ENCODE measurements at places on chromosomes 12 and 14. TPM values are rescaled to one million over a fixed set of nuclear protein-coding genes. Genes with fewer than 3 reads are reported as not detected.

DNA sequence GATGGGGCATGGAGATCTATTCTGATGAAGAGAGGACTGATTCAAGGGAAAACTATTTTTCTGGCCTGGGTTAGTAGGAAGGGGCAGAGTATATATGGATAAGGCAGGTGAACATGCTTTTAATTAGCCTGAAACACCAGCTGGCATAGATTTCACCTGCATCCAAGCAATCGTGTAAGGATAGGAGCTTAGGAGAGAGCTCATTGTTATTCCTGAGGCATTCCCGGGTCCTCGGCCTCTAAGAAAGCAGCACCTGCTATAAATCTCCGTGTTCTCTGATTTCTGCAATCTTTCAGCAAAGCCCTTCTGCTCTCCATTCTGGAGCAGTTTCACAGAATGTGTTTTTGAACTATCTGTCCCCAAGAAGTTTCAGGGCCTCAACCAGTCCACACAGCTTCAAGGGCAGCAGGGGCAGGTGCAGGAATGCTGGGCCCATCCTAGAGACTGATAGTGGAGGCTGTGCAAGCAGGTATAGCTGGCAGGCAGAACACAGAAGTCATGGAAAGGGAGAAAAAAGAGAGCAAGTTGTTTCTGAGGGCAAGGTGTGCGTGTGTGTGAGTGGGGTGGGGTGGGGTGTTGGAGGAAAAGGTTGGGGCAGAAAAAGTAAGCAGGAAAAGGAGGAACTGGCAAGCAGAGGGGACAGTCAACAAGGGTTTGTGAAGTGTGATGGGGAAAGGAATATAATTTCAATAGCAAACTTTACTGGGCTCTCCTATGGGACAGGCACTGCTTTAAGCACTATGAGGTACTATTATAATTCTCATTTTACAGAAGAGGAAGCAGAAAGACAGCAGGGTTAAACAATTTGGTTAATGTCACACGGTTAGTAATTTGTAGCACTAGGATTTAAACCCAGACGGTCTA lies 203.7 kb upstream of the SSTR1 start:
- no peaks in the 10 kb centered on the region for H3K36me3 ChIP-seq
- DNase-seq: no peak
- H3K27ac ChIP-seq: no peak overlapping the region
- H3K4me3 ChIP-seq: no peak overlapping the region

DNA sequence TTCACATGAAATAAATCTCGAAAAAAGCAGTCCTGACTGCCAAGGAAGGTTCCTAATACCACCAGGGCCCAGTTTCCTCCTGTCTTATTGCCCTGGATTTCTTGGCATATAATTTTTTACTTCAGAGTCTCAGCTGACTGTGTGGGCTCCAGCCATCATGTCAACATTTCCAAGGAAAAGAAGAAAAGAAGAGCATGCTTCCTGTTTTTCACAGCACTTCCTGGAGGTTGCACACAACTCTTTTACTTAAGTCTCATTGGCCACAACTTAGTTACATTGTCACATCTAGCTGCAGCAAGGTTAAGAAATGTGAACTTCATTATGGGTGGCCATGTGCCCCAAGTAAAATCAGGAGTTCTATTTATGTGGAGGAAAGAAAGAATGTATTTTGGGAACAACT lies 24.3 kb downstream of the DACT1 start:
- H3K36me3 ChIP-seq: no peaks in the 10 kb centered on the region
- H3K4me3 ChIP-seq: no peak overlapping the region
- H3K27me3 ChIP-seq: no peaks in the 10 kb centered on the region
- no peak for DNase-seq
- H3K27ac ChIP-seq: no peak overlapping the region
- H3K4me1 ChIP-seq: no peaks in the 10 kb centered on the region

- H3K4me3 ChIP-seq: no peak overlapping the region
- H3K4me1 ChIP-seq: peaks cover 3% of the 10 kb centered on the region
- H3K27me3 ChIP-seq: peaks cover 7% of the 10 kb centered on the region
- no peaks in the 10 kb centered on the region for H3K36me3 ChIP-seq
These were observed 5.0 kb upstream of the SLC4A8 start for GRCh38 chr12:51419425-51420193.

DNA sequence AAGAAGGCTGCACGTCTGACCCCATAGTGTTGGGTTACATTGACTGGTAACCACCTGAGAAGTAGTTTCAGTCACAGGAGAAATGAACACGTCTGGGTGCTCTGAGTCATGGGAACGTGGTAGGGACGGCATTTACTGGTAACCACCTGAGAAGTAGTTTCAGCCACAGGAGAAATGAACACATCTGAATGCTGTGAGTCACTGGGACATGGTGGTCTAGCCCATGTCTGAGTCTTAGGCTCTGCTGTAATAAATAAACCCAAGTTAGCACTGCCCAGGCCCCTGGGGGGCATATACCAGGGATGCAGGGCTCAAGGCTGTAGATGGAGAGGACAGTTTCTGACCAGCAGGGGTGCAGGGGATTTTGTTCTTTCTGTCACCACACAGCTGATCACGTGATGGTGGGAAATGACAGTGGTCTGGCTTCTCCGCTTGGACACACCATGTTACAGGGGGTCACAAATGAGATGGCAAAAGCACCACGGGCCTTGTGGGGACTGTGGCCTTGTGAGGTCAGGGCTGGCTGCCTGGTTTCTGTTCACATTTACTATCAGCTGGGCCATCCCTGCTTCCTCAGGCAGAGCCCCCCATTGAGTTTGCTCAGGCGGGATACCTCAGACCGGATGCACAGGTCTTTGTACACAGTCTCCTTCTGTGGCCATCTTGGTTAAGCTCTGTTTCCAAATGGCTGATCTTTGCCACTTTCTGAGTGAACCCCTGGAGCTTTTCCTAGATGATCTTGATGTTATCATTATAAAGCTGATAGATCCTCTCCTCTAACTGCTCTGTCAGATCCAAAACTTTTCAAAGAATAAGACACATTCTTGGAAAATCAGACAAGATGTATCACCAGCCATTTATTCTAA lies 9.8 kb upstream of the C12orf42 start:
- no peak for DNase-seq
- H3K4me3 ChIP-seq: no peak overlapping the region
- no peaks in the 10 kb centered on the region for H3K27me3 ChIP-seq
- H3K27ac ChIP-seq: no peak overlapping the region

DNA sequence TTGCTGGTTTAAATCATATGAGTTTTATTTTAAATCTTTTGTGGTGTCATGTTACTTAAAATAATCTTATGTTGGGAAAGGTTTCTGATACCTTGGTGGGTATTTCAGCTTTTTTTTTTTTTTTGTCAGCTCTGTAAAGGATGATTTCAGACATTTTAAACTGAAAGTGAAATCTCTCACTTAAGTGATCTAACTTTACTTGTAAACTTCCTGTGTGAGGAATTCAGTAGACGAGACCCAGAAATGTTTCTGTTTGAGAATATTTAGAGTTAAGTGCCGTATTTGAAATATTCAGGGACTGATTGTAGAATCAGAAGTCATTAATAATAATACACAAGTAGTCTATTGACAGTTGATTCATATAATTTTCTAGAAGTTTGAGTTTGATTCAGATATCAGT lies 37.8 kb downstream of the PROX2 start:
- peak overlapping the region; percentile 8 for H3K4me3 ChIP-seq
- no peaks in the 10 kb centered on the region for H3K36me3 ChIP-seq
- DNase-seq: no peak
- no peaks in the 10 kb centered on the region for H3K27me3 ChIP-seq

DNA sequence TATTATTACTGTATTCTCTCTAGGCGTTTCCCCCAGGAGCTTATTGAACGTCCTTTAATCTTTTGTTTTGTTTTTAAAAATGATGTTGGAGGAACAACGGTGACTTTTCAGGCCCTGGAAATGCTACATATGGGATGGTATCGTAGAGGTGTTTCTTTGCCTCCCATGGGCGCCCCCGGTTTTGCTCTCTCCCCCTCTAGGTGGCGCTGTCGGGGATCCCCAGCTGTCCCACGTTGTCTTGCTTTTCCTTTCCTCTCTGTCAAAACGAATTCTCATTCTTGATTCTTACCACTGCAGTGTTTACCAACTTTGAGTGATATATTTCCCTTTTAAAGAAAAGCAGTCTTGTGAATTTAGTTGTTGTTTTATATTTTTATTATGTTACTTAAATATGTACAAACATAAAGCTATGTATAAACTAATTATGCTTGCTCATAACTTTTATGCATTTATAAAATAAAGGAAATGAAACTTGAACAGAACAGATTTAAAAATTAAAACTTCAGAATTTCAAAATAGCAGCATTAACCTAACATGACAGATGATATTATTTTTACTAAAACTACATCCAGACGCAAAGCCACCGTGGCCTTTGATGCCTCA lies 171.9 kb downstream of the RGS6 start:
- H3K27ac ChIP-seq: no peak overlapping the region
- no peaks in the 10 kb centered on the region for H3K36me3 ChIP-seq
- no peak overlapping the region for H3K4me3 ChIP-seq
- no peaks in the 10 kb centered on the region for H3K4me1 ChIP-seq
- DNase-seq: no peak

- no peak overlapping the region for H3K27ac ChIP-seq
- no peaks in the 10 kb centered on the region for H3K36me3 ChIP-seq
- no peaks in the 10 kb centered on the region for H3K4me1 ChIP-seq
- H3K27me3 ChIP-seq: peaks cover 76% of the 10 kb centered on the region
These were observed 313.5 kb downstream of the ALG10 start for GRCh38 chr12:34335819-34336262.

- H3K27ac ChIP-seq: peak overlapping the region; percentile 68
- peak overlapping the region; percentile 32 for H3K4me3 ChIP-seq
- DNase-seq: no peak
- H3K36me3 ChIP-seq: no peaks in the 10 kb centered on the region
- no peaks in the 10 kb centered on the region for H3K27me3 ChIP-seq
These were observed 38.3 kb downstream of the RPS6KA5 start for GRCh38 chr14:91021991-91022621.

DNA sequence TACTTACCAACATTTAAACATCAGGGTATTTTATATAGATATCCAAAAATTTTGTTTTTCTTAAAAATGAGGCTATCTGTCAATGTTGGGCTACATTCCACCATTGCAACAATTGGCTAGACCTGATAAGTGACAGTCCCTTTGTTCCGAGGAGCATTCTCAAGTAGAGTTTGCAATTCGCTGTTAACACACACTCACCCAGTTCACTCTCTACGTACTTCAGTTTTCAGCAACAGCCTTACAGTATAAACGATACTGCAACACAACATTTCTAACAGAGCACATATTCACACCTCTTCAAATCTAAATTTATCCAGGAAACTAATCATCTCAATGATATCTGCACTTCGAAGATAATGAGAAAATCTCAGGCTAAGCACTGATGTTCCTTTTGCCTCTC lies 393.5 kb downstream of the NAV3 start:
- DNase-seq: no peak
- H3K36me3 ChIP-seq: no peaks in the 10 kb centered on the region
- H3K27me3 ChIP-seq: no peaks in the 10 kb centered on the region
- no peaks in the 10 kb centered on the region for H3K4me1 ChIP-seq
- no peak overlapping the region for H3K4me3 ChIP-seq

- H3K27ac ChIP-seq: no peak overlapping the region
- no peaks in the 10 kb centered on the region for H3K4me1 ChIP-seq
- DNase-seq: no peak
These were observed 50.5 kb downstream of the PLXNC1 start for GRCh38 chr12:94198872-94199271.

DNA sequence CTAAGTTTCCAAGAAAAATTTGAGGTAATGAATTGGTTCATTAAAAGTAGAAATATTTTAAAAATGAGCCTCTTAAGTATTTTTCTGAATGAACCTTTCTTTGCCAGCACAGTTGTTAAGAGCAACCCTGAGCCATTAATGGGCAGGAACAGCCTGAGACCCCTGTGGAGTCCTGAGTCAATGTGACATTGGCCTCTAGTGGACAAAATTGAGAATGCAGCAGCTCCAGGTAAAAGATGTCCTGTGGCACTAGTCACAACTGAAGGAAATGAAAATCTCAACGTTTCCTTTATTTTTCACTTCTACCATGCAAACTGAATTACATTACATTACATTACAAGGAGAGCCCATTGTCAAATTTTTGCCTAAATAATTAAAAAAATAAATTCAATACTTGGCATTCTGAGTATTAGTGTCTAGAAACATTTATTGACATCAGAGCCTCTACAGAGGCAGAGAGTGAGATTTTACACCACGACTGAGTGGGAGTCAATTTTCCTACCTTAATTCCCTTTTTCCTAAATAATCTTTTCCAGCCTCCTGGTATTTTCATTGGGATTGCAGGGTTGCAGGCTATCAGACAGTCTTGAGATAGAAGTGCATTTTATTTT lies 135.7 kb downstream of the PPM1H start:
- no peaks in the 10 kb centered on the region for H3K27me3 ChIP-seq
- H3K4me1 ChIP-seq: no peaks in the 10 kb centered on the region
- no peak overlapping the region for H3K27ac ChIP-seq
- H3K4me3 ChIP-seq: no peak overlapping the region
- no peak for DNase-seq

GRCh38 chr12:6285063-6285477 lies 25.4 kb upstream of the PLEKHG6 start:
- no peaks in the 10 kb centered on the region for H3K27me3 ChIP-seq
- H3K36me3 ChIP-seq: no peaks in the 10 kb centered on the region
- H3K27ac ChIP-seq: no peak overlapping the region

GRCh38 chr14:98916476-98916875 lies 355.5 kb downstream of the BCL11B start:
- H3K4me1 ChIP-seq: no peaks in the 10 kb centered on the region
- no peaks in the 10 kb centered on the region for H3K36me3 ChIP-seq
- H3K27me3 ChIP-seq: no peaks in the 10 kb centered on the region
- H3K27ac ChIP-seq: no peak overlapping the region
- no peak for DNase-seq
- no peak overlapping the region for H3K4me3 ChIP-seq

GRCh38 chr12:96441816-96442215 lies 41.6 kb upstream of the CDK17 start:
- H3K36me3 ChIP-seq: no peaks in the 10 kb centered on the region
- H3K4me3 ChIP-seq: no peak overlapping the region
- DNase-seq: no peak
- no peaks in the 10 kb centered on the region for H3K4me1 ChIP-seq
- H3K27me3 ChIP-seq: no peaks in the 10 kb centered on the region

DNA sequence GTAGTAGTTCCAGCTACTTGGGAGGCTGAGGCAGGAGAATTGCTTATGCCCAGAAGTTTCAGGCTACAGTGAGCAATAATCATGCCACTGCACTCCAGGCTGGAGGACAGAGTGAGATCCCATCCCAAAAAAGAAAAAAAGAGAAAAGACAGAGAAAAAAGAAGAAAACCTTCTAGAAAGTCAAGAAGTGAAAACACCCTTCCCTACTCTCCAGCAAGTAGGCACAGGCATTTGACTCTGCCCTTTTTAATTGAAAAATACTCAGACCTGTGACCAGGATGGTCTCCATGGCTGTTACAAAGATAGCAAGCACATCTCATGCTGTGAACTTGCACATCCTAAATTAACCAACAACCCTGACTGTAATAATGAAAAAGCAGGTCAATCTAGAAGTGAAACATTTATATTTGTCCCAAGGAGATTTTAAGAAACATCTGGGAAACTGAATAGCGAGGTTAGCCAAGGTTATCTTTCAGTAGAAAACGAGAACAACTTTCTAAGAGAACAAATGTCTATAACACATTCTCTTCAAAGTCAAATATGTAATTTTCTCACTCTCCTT lies 2.0 kb downstream of the TMTC1 start:
- peaks cover 11% of the 10 kb centered on the region for H3K4me1 ChIP-seq
- H3K27ac ChIP-seq: peak overlapping the region; percentile 85
- peak overlapping the region; percentile 58 for H3K4me3 ChIP-seq
- no peaks in the 10 kb centered on the region for H3K36me3 ChIP-seq
- no peak for DNase-seq

- peaks cover under 1% of the 10 kb centered on the region for H3K4me1 ChIP-seq
- no peak for DNase-seq
- H3K27ac ChIP-seq: no peak overlapping the region
These were observed 18.2 kb upstream of the PPFIBP1 start for GRCh38 chr12:27505761-27506160.

CLEC2A gene
- not detected for polyA plus RNA-seq

CDKL1 gene
- polyA plus RNA-seq: 6.4 TPM

CIROP gene
- polyA plus RNA-seq: not detected

STAC3 gene
- polyA plus RNA-seq: 1.8 TPM

C12orf54 gene
- polyA plus RNA-seq: not detected

LBHD2 gene
- polyA plus RNA-seq: 0.17 TPM

AQP5 gene
- polyA plus RNA-seq: 0.09 TPM

All from sigmoid colon (tissue), 7 donors.